NCI-H226 (cell line): ENCODE measurements at places on chromosomes 13 and 19.

GRCh38 chr19:16207490-16208025 is 9.8 kb downstream of the AP1M1 start:
- DNase-seq, result no peak

- DNase-seq, result peak; percentile 4
These were observed 25.6 kb downstream of the URI1 start for GRCh38 chr19:29967623-29968022.

DNA sequence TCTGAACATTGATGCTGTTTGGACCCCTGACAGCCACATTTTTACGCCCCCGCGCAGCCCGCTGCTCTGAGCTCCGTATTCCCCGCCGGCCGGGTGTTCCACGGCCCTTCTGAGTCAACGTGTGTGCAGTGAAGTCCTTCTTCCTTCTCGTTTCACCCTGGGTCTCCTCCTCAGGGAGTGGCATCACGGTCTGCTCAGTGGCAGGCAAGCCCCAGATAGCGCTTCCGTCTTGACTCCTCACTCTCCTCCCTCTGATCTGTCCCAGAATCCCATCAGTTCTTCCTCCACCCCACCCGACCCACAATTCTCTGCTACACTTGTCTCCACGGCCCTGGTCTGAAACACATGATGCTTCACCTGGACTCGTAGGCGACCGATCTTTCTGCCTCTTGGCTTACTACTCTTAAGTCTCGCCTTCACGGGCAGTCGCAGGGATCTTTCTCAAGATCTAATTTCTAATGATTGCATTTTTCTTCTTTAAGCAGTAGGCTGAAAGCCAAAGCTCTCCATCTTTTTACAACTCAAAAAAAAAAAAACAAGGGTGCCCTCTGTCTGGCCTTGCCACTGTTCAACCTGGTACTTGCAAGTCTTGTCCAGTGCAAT is 33.9 kb downstream of the CCNE1 start:
- peak; percentile 42 for DNase-seq

DNA sequence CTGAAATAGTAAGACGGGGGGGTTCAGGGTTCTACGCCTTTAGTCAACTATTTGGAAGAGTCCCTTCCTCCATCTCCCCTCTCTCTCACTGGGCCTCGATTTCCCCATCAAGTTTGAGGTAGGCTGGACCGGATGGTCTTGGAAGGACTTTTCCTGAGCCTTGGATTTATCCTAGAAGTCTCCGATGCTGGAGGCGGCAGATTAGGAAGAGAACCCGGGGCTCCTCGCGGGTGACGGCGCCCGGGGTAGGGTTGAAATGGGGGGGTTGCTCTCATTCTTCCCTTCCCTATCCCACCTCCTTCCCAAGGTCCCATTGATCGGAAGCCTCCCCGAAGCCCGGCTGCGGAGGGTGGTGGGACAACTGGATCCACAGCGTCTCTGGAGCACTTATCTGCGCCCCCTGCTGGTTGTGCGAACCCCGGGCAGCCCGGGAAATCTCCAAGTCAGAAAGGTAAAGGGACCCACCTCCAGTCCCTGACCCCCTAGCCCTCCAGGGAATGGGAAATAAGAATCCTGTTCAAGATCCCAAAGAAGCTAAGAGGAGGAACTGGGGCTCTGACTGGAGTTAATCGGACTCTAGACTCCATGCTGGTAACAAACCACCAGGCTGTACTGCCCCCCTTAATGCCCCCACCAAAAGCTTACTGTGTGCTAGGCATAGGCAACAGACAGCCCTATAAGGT is 781 bp downstream of the QPCTL start:
- peak; percentile 49 for DNase-seq

DNA sequence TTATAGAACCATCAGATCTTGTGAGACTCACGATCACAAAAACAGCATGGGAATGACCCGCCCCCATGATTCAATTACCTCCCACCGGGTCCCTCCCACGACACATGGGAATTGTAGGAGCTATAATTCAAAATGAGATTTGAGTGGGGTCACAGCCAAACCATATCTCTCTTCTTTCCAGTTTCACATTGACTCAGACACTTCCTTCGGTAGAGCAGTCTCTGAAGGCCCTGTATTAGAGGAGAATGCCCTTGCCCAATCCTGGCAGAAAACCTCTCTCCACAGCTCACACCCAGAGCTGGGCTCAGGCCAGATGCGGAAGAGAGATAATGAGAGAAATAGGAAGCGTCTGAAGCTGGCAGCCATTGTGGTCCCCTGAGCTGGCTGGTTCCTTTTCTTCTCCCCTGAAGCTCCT is 72.4 kb upstream of the CLDN10 start:
- peak; percentile 14 for DNase-seq

- peak; percentile 66 for DNase-seq
These were observed 2.0 kb downstream of the ITPKC start for GRCh38 chr19:40718774-40719391.
